Endothelial cell of umbilical vein (primary cell): ENCODE measurements at places on chromosomes 6 and 20. TPM values are rescaled to one million over a fixed set of nuclear protein-coding genes. Genes with fewer than 3 reads are reported as not detected.

Gene HCRTR2
- total RNA-seq, result not detected in 2 replicates

Gene PLN
- total RNA-seq, result not detected in 2 replicates

Gene CCN6
- not detected in 2 replicates for total RNA-seq

Gene SMAP1
- total RNA-seq, result 24.6 and 24.7 TPM in 2 replicates

Gene DHX16
- total RNA-seq, result 36.3 and 38.2 TPM in 2 replicates

Gene EEF1A2
- total RNA-seq, result 2.9 and 3.4 TPM in 2 replicates

Gene RIMS1
- total RNA-seq, result 0.44 TPM in 1 of 2 replicates, not detected in the other

Gene OR12D3
- not detected in 2 replicates for total RNA-seq

Gene FOXF2
- not detected in 2 replicates for total RNA-seq

Gene IL17A
- not detected in 2 replicates for total RNA-seq

Gene GRM1
- not detected in 2 replicates for total RNA-seq

Gene GABRR1
- not detected in 2 replicates for total RNA-seq

Gene RAMACL
- 4.0 and 5.3 TPM in 2 replicates for total RNA-seq

Gene HDGFL1
- total RNA-seq, result not detected in 2 replicates

Gene CD93
- total RNA-seq, result 346 and 413 TPM in 2 replicates

Gene BHLHE23
- not detected in 2 replicates for total RNA-seq

Gene BIRC7
- total RNA-seq, result not detected in 2 replicates

Gene APOM
- total RNA-seq, result 0.97 TPM in 1 of 2 replicates, not detected in the other

Gene C6orf52
- not detected in 2 replicates for total RNA-seq

Gene CST2
- total RNA-seq, result not detected in 2 replicates
